Stimulated activated CD4-positive, alpha-beta T cell treated with anti-CD3 and anti-CD28 coated beads, Interleukin-1b, Interleukin-23, amount 100 ng/mL, for 4 hours (primary cell): ENCODE measurements at places on chromosomes 7 and 10.

GRCh38 chr7:111953611-111954010 is 252.6 kb downstream of the DOCK4 start:
- DNase-seq, result no peak

- DNase-seq, result no peak
These were observed 41.9 kb downstream of the TNS3 start for GRCh38 chr7:47540053-47540386.

- DNase-seq, result no peak
These were observed 386.7 kb downstream of the CALN1 start for GRCh38 chr7:72025381-72025960.

- no peak for DNase-seq
These were observed 213.0 kb upstream of the SMIM30 start for GRCh38 chr7:113331155-113331898.

DNA sequence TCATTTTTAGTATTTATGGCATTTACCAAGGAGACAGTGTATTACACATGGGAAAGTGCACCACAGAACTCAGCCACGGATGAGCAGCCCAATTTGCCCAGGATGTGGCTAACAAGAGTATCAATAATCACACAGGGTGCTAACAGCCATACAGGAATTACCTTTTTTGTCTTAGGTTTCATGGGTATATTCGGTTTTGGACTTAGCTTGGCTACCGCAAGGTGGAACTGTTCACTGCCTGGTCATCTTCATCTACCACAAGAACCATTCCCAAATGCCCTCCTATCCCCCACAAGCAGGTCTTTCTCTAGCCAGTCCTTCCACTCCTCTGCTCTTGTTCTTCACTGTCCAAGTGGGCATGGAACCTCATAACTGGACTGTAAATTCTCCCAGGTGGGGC is 6.0 kb downstream of the PDLIM1 start:
- DNase-seq, result no peak

DNA sequence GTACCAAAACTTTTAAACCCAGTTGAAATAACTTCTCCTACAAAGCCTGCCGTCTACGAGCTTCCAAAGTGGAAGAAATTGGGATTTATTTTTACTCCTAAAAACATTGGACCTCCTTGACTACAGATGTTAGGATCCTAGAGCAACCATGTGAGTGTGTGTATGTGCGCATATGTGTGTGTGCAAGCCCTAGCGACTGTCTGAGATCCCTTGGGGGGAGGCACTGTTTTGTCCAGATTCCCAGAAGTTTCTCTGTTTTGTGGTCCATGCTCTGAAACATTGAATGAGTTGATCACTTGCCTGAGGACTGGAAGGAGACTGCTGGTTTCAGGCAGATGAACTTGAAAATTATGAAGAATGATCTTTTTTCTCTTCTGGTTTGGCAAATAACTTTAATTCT is 312.3 kb upstream of the ZNF32 start:
- DNase-seq, result no peak

GRCh38 chr7:158494162-158494586 is 93.4 kb downstream of the PTPRN2 start:
- DNase-seq, result no peak

DNA sequence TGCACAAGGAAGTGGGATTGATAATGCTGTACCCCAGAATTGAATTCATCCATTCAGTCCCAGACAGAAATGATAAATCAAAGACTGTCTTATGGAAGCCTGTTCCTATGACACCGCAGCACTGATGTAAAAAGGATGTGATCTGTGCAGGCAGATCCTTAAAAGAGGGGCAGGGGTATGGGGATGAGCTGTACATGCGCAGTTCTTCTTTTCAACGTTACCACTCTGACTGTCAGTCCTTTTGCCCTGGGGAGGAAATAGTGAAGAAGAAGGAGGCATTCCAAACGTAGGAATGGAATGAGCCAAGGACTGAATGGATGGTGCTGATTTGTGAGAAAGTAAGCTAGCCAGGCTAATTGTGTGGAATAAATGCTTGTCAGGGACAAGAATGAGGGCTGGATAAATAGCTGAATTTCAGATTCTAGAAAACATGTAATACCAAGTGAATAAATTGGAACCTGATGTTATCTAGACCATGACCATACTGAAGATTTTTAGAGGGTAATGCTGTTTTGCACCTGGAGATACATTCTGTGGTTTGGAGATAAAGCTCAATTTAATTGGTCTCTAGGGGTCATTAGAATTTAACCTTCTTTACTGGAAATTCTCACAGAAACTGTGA is 509.3 kb downstream of the SORCS3 start:
- no peak for DNase-seq

DNA sequence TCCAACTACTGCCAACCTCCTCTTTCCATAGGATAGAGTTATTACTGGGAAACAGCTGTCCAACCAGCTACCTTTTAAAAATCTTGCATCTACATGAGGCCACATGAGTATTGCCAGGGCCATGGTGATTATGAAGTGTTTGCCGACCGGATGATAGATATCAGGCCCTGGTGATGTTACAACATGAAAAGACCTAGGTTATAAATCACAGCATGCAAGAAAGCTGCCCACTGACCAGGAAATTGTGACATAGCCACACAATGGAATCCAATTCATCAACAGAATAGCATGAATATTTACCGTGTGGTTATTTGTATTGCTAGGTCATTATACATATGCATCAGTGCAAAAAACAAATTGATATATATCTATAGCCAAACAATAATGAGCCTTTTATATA is 517.0 kb downstream of the INHBA start:
- no peak for DNase-seq

DNA sequence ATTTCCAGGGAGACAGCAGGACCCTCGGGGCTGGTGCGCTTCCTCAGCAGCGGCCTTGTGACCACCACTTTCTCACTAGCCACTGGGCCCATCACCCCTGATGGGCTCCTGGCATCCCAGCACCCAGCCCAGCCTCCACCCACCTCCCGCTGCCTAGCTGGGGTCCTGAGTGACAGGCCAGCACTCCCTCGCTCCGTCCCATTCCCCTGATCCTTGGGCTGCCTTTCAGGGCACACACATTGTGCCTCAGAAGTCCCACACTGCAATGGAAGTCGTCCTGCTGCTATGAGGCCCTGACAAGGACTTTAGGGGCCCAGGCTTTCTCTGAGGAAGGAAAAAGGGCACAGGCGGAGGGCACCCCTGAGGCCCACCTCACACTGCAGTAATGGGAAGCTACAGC is 12.4 kb downstream of the CAMK2B start:
- DNase-seq, result no peak

DNA sequence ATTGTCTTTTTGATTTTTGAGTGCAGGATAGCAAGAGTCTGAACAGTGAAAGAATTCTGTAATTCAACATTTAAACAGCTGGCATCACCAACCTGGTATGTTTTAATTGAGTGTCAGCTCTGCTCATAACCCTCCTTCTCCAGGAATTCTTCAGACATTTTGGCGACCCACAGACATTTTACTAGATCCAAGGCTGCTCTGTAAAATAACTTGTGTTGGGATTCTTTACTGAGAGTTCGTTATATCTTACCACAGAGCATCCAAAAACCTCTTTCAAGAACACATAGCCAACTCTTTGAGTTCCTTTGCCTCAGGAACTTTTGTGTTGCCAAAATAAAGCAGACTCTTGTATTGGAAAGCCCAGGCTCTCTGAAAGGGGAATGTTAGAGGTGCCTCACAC is 27.7 kb upstream of the SORCS3 start:
- no peak for DNase-seq

GRCh38 chr10:63713191-63714144 is 192.3 kb downstream of the REEP3 start:
- no peak for DNase-seq

DNA sequence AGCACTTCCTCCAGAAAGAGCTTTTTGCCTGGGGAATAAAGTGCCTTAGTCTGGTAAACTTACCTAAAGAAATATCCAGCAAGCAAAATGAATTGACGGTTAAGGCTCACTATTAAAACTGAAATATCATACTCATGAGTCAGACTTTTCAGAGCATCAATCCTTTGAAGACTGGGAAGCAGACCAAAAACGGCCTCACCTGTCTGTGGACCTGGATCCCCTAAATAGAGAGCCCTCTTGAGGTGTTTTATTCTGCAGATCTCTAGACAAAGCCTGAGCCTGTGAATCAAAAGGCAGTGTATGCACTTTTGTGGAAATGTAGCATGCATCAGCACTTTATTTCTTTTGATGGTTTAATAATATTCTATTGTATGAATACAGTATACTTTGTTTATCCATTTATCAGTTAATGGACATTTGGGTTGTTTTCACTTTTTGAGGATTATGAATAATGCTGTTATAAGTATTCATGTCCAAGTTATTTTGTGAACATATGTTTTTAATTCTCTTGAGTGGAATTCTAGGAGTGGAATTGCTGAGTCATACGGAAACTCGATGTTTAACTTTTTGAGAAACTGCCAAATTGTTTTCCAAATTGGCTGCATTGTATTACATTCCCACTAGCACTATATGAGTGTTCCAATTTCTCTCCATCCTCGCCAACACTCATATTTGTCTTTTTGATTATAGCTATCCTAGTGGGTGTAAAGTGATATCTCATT is 449.0 kb upstream of the IGFBP3 start:
- no peak for DNase-seq
